ENCODE measurements at places on chromosomes 5 and 9.

DNA sequence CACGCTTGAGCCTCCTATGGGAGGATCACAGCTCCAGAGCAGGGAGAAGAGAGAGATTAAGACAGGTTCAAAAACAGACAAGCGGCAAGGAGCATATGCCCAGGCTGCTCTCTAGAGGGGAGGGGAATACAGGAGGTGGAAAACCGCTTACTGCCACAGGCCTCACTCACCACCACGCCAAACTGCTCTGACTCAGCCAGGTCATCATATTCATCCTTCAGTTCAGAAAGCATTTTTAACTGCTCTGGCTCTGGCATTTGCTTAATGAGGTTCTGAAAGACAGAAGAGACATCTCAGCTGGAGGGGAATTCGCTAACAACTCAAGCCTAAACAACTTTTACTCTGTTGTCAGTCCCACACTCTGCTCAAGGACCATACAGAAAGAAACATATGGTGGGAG, 40.1 kb downstream of the PCDHGC5 start:
- DNase-seq: peak; percentile 33

DNA sequence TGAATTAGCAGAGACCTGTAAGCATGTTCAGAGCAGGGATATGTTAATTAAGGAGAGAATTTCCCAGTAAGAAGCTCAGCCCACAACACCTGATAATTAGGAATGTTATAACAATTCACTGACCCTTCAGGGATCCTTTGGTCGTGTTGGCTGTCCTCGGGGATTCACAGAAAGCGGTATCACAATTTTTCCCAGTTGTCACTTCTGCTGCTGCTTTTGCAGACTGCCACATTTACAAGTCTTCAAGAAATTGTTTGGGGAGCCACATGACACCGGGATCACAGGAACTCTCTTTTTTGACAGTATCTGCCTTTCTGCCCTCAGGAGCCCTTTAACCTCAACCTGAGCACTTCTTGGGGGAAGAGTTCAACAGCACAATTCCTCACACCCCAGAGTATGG, 265.5 kb downstream of the GLIS3 start:
- no peak for DNase-seq

DNA sequence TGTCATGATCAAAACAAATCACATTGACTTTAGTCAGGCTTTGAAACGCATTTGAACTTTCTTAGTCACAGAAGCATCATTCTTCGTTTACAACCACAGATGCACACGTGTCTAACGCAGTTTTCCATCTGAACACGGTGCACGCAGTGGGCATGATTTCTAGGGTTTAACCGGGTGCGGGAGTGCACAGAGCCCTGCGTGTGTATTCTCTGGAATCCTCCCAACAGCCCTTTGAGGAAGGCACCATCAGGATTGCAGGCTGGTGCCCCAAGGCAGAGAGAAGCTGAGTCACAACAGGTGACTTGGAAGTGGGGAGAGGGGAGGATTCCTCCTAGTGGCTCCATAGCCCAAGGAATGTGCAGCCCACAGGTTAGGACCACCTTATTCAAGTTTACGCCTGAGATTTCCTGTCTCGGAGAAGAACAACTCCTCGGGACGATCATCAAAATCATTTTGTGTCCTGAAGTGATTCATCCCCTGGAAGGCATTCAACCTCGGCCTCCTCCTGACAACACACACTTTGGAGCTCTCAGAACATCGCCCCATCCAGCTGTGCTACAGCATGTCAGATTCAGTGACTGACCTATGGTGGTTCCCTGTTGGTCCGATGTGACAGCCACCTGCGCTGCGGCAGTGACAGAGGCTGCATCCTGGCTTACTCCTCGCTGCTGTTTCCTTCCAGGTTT, 13.1 kb downstream of the ROPN1L start:
- no peak for DNase-seq

DNA sequence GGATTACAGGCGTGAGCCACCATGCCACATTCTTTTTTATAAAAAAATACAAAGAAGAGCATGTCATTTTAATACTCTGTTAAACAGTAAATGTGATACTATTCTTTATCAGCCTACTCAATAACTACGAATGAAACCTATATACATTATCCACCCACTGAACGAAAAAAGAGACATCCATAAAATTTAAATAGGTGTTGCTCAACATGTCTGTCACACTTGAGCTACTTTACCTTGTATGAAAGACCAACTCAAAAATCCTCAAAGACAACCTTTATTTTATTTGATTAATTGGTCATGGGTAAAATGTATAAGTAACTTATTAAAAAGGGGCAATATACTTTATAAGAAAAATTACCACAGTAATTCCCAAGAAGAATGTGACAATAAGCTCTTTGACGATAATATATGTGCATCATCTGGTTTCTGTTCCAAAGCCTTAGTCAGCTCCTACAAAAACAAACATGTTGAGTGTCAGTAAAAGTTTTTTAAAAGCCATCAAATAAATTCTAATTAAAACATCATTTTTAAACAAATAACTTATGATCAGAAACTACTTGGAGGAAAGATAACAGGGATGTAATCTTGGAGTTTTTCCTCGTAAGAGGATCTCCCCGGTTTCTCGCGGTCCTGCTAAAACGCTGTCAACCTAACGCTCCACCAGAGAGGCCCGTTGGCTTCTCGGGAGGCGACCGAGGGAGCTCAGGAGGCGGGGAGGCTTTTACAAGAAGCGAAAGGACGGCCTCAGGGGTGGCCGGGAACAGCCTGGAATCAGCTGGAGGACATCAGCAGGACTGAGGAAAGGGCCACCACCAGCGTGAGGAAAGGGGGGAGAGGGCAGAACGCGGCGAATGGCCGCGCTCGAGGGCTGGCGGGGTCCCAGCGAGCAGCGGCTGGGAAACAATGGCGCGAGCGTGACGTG, 13.5 kb upstream of the ANKRD18B start:
- no peak for DNase-seq

- no peak for DNase-seq
These were observed 100.4 kb downstream of the VAV2 start for GRCh38 chr9:133891741-133892140.

DNA sequence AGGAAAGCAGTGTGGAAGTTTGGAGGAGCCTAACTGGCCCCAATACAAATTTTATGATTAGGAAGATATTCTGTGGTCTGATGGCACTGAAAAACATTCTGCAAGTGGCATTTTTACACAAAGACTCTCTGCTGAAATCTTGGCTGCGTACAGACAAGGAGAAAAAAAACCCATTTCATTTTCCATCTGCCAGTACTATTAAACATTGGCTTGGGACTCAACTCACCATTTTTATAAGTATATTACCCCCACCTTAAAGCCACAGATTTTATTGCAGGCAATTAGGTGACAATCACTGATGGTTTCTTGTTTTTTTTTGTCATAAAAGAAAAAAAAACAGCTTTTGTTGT, 206.9 kb downstream of the PTTG1 start:
- DNase-seq: no peak

- no peak for DNase-seq
These were observed 131.2 kb upstream of the HAND1 start for GRCh38 chr5:154609251-154609650.

DNA sequence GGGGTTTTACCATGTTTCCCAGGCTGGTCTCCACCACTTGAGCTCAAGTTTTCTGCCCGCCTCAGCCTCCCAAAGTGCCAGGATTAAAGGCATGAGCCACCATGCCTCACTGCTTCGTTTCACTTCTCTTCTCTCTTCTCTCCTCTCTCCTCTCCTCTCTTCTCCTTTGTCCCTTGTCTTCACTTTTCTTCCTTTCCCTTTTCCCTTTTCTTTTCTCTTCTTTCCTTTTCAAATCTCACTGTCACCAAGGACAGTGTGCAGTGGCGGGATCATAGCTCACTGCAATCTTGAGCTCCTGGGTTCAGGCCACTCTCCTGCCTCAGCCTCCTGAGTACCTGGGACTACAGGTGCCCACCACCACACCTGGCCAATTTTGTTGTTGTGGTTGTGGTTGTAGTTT, 49.5 kb downstream of the SLF1 start:
- no peak for DNase-seq

GRCh38 chr9:133160742-133161546, 2.8 kb downstream of the GBGT1 start:
- DNase-seq: peak; percentile 64

DNA sequence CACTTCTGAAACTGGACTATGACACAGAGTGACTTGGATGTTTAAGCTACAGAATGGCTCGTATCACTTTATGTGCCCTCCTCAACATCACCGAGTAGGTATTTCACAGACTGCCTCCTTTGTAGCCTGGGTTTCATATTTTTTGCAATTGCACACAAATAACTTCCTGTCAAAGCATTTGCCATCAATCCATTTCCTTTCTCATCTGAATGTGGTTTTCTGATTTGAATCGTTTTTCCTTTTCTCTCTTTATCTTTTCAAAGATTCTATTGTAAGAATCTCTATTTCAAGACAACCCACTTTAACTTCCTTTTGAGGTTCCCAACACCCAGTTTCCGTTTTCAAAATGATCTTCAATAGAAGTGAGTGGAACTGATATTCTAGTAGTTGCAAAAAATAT, 563.8 kb upstream of the ARRDC3 start:
- no peak for DNase-seq

DNA sequence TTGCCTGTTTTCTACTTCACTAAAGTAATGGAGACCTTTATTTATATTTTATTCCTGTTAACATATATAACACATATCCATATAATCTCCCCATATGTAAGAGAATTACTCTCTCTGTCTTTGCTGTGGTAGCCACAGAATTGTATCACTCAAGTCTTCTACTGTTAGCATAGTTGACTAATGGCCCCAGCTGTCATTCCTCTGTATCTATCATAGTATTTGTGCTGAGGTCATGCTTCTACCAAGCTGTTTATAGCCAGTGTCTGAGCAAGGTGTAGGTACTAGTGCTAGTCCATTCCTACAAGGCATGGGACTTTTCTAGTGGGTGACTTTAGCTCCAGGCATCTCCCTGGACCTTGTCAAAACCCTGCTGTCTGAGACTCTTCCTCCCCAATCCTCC, 244.1 kb downstream of the KIAA0825 start:
- DNase-seq: no peak

DNA sequence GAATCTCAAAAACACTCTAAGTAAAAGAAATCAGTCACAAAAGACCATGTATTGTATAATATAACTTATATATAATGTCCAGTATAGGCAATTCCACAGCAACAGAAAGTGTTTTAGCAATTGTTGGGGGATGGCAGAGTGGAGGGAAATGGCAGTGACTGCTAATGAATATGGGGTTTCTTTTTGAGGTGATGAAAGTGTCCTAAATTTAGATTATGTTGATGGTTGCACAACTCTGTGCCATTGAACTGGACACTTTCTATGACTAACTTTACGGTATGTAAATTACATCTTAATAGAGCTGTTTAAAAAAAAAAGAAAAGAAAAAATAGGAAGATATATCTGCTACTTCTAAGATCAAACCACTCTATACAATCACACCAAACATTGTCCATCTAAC, 124.9 kb upstream of the ZNF462 start:
- DNase-seq: no peak

- no peak for DNase-seq
These were observed 41.8 kb upstream of the KCNMB1 start for GRCh38 chr5:170430866-170431437.

- no peak for DNase-seq
These were observed 61.1 kb upstream of the HRH2 start for GRCh38 chr5:175596761-175597189.

DNA sequence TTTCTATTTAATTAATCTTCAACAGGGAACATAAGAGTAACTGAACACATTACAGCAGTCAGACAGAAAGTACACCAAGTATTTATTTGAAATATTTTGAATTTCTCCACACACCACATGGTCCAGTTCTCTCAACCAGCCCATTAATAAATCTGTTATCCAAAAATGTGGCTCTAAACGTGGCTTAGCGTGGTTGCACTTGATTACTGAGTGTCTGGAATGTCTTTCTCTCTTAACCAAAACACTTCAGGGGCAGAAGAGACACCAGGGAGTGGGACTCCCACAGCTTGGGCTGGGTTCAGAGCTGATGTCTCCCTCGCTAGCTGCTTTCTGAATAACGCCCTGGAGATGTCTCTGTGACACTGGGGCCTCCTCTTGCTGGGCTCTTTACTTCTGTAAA, 52.6 kb upstream of the FANCC start:
- no peak for DNase-seq

GRCh38 chr5:179801304-179802206, 5.1 kb downstream of the MGAT4B start:
- no peak for DNase-seq

DNA sequence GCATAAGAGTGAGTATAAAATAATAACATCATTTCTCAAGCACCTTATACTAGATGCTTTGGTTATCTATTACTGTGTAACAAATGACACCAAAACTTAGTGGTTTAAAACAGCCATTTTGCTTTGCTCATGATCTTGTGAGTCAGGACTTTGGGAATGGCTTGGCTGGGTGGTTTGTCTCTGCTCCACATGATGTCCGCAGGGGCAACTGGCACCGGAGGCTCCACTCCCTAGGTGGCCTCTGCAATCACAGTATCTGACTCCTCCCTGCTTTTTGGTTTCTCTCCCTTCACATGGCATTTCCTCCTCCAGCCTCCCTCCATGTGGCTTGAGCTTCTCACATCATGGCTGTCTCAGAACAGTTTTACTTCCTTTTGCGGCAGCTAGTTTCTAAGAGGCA, 259.5 kb downstream of the GAS1 start:
- DNase-seq: no peak

DNA sequence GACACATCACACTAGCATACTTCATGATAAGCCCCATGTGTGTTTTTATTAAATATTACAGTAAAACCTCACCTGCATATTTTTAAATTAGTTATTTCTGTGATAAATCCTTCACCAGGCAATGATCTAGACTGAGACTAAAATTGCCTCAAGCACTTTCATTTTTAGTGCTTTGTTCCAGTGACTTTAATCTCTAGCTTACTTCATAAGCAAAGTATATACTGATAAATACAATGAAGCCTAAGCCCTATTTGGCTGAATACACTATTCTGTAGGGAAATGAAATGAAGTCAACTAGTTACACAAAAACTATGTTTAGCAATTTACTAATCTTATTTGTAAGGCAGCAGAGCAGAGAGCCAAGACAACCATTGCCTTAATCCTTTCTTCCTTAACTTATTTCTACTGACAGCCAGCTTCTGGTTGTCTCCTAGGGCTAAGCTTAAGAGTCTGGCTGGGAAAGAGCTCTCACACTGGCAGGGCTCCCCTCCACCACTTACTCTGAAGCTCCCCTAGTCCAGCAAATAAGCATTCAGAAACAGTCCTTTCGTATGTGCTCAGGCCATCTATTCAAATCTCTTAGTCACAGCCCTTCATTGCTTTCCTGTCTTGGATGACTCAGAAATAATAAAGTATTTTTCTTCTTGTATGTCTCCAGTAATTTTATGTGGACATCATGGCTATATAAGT, 31.4 kb upstream of the MTAP start:
- peak; percentile 72 for DNase-seq

All from fibroblast of the conjunctiva (primary cell).